Fibroblast of the conjunctiva (primary cell): ENCODE measurements at places on chromosomes 6 and 20.

DNA sequence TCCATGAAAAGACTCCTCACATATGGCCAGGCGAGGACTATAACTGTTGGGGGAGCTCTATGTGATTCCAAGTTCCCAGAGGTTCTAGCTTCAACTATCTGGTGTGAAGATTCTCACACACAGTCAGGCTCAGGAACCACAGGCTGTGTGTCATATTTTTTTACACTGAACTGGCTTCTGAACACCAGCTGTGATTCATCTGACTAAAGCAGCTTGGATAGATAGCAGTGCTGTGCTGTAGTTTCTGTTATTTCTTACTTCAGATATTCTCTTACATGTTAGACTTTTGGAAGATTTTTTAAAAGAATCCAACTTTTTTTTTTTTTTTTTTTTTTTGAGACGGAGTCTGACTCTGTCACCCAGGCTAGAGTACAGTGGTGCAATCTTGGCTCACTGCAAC lies 140.7 kb upstream of the MCHR2 start:
- DNase-seq, result no peak

- DNase-seq, result no peak
These were observed 153.6 kb downstream of the GMPR start for GRCh38 chr6:16392010-16392409.

GRCh38 chr6:11667876-11668275 lies 110.7 kb downstream of the ADTRP start:
- DNase-seq, result no peak

GRCh38 chr6:151441390-151442166 lies 10.3 kb downstream of the RMND1 start:
- no peak for DNase-seq

- no peak for DNase-seq
These were observed 27.4 kb upstream of the STXBP5 start for GRCh38 chr6:147176795-147177194.

DNA sequence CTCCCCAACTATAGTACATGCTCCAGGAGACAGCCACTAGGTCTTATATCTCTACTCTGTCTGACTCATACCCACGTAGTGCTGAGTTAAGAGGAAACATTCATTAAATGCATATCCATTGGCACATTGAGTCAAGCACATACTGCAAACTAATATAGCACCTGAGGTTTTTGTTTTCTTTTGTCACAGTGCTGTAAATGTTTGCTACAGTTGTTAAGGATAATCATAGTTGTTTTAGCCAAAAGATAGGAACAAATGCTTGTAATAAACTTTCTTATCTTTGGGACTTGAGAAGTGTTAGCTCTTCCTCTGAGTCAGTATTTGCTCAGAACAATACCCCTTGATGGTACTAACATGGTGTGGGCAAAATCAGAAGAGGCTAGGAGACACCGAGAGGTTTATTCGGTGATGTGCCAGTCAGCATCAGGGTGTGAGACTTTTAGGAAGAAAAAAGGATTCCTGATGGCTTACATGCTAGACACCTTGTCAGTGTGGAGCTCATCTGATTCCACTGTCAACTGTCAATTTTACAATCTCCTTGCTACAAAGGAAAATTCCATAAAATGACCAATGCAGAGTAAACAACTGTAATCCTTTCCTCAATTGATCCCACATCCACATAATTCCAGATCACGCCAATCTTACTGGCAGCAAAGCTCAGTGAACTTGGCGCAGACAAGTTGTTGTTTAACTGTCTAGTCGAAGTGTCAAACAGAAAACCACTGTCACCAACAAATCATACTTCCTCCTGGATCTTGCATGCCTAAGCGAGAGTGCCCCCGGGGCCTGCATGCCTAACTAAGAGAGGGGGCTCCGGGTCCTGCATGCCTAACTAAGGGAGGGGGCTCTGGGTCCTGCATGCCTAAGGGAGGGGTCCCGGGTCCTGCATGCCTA lies 36.1 kb downstream of the ELOVL2 start:
- DNase-seq, result no peak

DNA sequence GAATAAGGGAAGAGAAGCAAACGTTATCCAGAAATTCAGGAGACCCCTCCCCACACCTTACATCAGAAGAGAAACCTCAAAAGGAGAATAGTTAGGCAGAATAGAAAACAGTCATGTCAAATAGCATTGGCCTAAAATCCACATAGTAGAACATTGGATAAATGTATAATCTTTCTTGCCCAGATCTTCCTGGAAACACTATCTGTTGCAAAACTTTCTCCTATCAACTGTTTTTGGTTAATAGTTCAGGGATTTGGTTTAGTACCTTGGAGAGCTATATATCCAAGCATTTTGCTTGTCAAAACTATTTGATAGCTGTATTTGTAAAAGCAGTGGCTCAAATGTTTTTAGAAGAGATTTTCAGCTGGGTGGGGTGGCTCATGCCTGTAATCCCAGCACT lies 74.3 kb upstream of the PHACTR2 start:
- DNase-seq, result no peak

DNA sequence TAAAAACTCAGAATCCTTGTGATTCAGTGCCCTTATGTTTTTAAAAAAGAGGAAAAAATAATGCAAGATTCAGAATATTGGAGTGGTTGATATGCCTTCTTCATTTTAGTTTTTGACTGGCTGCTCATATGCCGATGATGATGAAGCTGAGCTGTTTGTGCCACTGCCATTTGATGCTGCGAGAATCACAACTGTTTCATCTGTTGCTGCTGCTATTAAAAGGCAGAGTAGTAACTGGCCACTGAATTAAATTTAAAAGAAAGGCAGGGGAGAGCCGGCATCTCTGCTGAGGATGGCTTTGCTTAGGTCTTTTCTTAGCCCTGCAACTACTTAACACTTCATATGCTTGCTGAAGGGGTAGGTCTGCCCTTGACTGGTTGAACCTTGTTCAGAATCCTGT lies 33.1 kb downstream of the CDS2 start:
- DNase-seq, result no peak

DNA sequence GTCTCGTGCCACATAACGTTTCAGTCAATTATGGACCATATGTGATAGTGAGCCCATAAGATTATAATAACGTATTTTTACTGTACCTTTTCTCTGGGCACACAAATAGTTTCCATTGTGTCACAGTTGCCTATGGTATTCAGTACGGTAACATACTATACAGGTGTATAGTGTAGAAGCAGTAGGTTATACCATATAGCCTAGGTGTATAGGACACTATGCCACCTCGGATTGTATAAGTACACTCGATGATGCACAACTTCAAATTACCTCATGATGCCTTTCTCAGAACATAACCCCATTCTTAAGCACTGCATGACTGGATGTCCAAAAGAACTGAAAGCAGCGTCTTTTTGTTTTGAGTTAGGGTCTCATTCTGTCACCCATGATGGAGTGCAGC lies 59.5 kb upstream of the MYO6 start:
- no peak for DNase-seq

DNA sequence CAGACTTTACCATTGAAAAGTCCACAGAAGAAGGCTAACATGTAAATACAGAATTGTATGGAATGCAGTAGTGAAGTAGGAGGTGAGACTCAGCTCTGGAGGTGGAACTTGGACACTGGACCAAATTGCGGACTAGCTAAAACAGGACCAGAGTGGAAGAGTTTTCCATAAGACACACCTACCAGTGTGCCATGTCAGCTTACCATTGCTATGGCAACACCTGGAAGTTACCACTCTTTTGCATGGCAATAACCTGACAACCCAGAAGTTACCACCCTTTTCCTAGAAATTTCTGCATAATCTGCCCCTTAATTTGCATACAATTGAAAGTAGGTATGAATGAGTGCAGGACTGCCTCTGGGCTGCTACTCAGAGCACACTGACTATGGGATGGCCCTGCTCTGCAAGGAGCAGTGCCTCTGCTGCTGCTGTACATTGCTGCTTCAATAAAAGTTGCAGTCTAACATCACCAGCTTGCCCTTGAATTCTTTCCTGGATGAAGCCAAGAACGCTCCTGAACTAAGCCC lies 569.6 kb upstream of the FLRT3 start:
- no peak for DNase-seq

DNA sequence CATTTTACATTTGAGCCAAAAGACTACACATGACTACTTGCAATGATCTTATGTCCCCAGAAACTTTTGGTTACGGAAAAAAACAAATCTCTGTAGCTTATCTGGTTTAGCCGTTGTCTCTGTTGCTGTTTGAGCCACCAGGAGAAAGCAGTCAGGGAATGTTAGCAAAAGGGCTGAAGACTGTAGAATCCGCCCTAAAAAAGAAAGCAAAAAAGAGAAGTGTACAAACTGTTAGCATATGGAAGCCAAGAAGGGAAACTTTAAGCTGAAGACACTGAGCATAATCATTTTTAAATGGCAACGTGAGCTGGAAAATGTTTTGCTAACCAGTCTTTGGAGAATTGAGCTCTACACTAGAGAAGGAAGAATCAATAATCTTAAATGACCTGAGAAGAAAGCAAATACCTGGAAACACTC lies 69.9 kb upstream of the MYLIP start:
- no peak for DNase-seq

GRCh38 chr6:148530394-148530953 lies 187.8 kb downstream of the SASH1 start:
- DNase-seq, result no peak

- DNase-seq, result no peak
These were observed 36.2 kb downstream of the THEMIS start for GRCh38 chr6:127864701-127865100.

- peak; percentile 53 for DNase-seq
These were observed 725 bp downstream of the EEF1A1 start for GRCh38 chr6:73519926-73520687.

- no peak for DNase-seq
These were observed 195.5 kb downstream of the ZMYND8 start for GRCh38 chr20:47160992-47161391.

GRCh38 chr6:168884050-168884645 lies 369.5 kb downstream of the THBS2 start:
- DNase-seq, result no peak

- peak; percentile 89 for DNase-seq
These were observed 48.3 kb downstream of the ATXN1 start for GRCh38 chr6:16712931-16713484.

DNA sequence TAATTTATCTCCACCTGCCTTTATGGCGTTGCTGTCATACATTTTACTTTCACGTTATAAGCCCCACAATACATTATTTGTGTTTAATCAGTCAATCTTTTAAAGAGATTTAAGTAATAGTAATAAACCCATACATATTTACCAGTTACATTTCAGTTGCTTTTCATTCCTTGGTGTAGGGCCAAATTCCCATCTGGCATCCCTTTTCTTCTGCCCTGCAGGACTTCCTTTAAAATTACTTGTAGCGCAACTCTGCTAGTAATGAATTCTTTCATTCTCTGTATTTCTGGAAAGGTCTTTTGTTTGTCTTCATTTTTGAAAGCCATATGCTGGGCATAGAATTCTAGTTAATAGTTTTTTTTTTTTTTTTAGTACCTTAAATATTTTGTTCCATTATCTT lies 24.9 kb downstream of the ZNF334 start:
- no peak for DNase-seq

GRCh38 chr20:48945840-48946514 lies 24.5 kb downstream of the ARFGEF2 start:
- DNase-seq, result no peak

DNA sequence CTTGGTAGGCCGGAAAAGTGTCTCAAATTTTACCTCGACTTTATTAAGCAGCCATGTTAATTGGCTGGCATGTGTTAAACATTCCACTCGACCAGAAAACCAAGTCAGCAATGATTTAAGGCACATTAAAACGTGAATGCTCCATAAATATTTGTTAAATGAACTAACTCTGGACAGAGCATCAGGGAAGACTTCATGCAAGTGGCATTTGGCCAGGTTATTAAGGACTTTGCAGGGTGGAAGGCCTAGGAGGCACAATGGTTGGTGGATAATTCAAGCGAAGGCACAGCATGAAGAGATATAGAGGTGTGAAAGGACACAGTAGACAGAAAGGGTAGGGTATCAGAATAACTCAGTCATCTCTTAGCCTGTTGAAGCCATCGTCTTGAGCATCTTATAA lies 23.0 kb downstream of the ELOVL5 start:
- DNase-seq, result no peak

DNA sequence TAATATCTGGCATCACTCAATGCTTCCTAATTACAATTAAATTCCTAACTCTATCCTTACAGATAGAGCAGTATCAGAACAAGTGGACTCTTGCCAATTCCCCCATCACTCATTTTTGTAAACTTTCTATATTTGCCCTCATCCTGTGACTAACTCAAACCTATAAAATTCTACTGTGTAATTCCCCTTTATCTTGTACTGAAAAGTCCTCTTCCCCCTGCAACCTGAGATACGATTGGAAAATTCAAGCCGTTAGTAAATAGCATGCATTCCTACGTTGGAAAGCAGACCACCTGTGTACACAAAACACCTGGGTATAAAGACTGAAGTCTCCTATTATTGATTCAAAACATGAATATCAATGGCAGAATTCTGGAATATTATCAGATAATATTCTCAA lies 70.4 kb upstream of the KCNQ5 start:
- no peak for DNase-seq

- no peak for DNase-seq
These were observed 305.0 kb downstream of the GMDS start for GRCh38 chr6:1940381-1940780.

GRCh38 chr6:152098683-152099082 lies 291.2 kb downstream of the ESR1 start:
- no peak for DNase-seq

DNA sequence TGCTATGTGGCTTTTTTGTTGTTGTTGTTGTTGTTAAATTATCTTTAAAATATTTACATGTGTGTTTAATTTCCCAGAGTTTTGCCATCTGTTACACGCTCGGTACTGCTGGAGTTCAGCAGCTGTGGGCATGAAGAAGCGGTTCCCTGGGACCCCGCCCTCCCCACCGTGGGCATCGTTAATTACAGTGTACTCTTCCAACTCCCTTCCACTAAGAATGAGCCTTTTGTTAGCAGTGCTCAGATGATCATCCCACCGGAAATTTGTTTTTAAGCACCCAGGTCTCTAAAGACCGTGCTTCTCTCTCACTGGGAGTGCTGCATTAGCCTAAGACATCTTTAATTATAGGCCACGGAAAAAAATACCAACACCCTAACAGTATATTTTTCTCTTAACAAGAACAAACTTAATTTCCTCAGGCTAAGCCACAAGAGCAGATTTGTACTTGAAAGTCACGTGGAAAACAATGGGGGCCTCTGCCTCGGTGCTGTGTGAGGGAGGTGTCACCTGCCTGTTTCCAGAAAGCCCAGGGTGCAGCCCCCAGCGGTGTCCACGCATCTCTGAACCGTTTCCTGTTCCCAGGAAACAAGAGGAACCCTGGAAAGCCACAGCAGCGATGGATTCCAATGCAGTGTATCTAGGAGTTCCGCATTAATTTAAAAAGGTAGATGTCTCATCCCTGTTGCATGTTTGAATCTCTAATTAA lies 113.3 kb upstream of the FRMD1 start:
- DNase-seq, result no peak

GRCh38 chr6:31900917-31901414 lies 920 bp downstream of the ZBTB12 start:
- no peak for DNase-seq

DNA sequence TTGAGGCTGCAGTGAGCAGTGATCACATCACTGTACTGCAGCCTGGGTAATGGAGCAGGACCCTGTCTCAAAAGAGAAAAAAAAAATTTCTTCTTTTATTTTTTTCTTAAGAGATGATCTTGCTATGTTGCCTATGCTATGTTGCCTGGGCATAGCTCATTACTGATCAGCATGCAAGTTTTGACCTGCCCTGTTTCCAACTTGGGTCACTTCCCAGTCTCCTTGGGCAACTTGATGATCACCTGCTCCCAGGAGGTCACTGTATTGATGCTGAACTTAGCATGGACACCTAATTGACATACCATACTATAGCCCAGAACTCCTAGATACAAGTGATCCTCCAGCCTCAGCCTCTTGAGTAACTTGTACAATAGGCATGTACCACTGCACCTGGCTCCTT lies 30.7 kb upstream of the NANP start:
- DNase-seq, result no peak

GRCh38 chr20:2754424-2754823 lies 46.0 kb downstream of the CPXM1 start:
- DNase-seq, result no peak
